ENCODE measurements at places on chromosomes 7 and 10.

DNA sequence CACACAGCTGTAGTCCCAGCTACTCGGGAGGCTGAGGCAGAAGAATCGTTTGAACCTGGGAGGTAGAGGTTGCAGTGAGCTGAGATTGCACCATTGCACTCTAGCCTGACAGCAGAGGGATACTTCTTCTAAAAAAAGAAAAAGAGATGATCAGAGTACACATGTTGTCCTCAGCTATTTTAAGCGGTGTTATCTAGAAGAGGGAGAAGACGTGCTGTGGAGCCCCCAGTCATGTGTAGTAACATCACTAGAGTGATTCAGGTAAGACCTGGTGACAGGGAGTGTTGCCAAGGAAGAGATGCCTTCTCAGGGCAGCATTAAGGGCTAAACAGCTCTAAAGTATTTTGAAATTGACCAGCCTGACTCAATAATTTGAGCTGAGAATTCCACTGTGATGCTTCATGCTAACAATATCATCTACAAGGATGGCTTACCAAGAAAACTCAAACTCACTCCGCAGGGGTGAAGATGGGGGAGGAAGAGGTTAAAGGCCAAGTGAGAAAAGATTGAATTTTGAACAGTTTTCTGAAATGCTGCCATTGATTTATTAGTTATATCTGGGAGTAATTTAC, 97.4 kb downstream of the KLF6 start:
- no peak for DNase-seq

DNA sequence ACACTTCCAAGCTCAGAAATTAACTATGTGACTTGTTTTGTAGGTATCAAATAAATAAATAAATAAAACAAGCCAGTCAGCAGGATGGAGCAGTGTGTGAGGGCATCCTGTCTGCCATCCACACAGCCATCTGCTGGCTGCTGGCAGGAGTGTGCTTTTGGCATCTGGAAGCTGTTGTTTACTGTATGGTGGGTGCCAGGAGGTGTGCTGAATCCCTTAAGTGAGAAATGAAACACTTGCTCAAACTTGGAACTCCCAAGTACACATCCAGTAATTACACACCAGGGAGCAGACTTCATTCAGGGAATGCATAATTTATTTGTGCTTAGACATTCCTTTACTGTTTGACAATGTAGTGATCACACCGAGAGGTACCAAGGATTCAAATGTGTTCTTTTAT, 16.9 kb upstream of the TAX1BP1 start:
- DNase-seq = peak; percentile 18

DNA sequence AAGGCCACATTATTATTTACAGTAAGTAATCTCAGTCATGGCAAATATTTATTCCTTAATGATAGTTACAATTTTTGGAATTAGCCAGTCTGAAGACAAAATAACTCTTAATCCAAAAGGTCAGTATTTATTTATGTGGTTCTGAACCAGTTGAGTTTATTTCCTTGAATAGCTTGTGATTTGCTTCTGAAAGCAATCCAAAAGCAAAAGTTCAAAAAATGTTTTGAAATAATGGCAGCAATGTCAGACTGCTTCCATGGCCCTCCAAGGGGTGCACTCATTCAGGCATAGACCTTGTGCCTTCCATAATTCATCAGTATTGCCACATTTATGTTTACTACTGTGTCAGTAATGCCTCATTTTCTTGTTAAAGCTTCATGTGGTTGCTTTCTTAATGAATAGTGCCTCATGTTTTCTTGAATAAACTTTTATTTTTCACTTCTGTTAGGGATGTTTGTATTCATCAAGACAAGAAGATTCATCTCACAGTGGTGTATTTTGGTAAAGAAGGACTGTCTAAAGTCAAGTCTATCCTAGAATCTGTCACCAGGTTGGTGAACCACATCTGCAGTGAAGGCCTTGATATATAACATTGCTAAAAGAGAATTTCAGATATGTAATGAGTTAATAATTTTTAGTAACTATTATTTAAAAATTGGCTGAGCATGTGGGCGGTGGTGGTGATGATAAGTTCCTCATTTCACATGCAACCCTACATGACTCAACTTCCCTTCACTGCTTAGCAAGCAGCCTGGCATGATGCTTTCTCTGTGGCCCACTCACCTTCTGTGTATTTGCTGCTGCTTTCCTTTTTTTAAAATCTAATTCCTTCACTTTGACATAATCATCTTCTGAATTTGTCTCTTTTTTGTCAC, 22.0 kb downstream of the CSGALNACT2 start:
- peak; percentile 77 for DNase-seq

GRCh38 chr10:89129911-89130310, 77.2 kb downstream of the CH25H start:
- peak; percentile 93 for DNase-seq

DNA sequence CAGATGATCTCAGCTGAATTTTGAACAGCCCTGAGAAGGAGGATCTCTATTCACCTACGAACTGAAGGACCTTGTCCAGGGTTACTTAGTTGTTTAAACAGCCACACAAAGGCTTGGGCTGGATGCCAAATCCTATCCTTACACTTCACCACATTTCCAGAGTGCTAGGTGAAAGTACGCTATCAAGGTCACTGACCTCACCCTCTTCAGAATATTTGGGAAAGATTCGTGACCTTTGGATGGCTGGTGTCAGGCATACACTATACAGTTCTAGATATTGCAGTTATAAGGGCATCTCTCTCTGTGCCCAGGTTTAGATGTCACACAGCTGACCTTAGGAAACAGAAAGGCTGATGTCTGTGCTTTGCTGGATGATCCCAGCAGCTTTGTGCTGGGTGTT, 61.2 kb upstream of the ABLIM1 start:
- DNase-seq = no peak

DNA sequence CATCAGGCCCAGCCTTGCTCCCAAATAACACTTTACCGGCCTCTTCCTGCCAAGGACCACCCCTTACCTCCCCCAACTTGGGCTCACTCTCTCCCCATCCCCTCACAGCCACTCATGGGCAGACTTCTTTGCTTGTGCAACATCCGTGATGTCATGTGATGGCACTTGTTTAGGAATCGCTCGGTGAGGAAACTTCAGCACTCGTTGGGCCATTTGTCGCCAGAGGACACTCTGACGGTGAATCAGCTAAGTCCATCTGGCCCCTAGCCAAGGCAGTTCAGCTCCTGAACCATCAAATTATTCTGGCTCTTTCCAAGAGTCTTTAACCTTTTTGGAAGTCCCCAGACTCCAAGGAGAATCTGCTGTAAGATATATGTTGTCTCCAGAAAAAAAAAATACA, 19.2 kb downstream of the BTBD16 start:
- DNase-seq = no peak

- no peak for DNase-seq
Observed at GRCh38 chr10:106972381-106972780, 192.1 kb downstream of the SORCS1 start.

DNA sequence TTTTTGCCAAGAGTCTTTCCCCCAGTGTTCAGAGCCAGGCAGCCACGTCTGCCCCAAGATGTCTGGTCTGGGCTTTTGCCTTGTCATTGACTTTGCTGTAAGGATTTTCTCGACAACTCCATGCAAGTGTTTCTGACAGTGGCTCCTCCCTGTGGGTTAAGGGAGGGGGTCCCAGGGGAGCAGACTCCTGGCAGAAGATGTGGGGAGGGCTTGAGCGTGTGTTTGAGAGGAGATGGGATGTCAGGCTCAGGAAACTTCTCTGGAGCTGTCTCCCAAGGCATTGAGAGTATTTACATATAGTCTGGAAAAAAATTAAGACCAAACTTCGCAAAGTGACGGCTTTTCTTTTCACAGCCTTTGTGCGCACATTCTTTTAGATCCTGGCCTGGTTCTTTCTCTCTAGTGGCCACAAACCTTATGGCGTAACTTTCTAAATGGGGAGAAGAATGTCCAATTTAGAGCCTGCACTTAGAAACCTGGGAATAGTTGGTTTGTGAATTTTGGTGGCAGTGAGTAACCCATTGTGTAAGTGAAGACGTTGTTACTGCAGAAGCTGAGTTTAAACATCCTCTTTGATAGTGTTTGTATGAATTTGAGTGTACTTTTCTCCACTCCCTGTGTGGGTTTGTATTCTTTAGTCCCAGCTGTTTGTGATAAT, 201.5 kb downstream of the LRMDA start:
- DNase-seq = no peak

- DNase-seq = no peak
Observed at GRCh38 chr10:114845978-114846693, 24.6 kb downstream of the FHIP2A start.

- no peak for DNase-seq
Observed at GRCh38 chr10:14659626-14660196, 115.0 kb downstream of the FAM107B start.

DNA sequence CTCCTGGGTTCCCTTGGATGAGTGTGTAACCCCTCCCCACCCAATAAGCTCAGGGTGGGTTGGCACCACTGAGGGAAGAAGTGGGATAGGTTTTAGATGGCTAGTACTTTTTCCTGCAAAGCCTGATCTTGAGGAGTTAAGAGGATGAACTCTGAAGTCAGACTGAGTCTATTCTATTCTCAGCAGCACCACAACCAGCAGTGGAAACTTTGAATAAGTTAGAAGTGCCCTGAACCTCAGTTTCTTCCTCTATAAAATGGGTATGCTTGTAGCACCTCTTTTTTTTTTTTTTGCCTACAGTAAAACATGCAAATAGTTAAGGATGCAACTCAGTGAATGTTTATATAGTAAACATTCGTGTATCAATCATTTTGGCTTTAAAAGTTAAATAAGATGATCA, 7.1 kb downstream of the NKX2-3 start:
- no peak for DNase-seq

DNA sequence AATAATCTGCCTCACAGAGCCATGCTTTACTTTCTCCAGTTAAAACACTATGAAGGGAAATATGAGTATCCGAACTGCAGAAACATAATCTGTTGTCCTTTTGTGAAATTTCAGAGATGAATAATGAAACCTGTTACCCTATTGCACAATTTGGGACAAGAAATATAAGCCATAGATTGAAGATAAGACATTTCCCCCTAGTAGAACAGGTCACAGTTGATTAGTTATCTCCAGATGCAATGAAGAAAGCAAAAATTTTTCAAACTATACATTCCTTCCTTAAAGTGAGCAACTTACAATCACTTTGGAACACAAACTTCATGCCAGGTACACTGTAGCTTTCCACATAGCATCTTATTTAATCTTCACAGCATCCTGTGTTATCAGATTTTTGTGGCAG, 2.3 kb upstream of the CHN2 start:
- DNase-seq = no peak

DNA sequence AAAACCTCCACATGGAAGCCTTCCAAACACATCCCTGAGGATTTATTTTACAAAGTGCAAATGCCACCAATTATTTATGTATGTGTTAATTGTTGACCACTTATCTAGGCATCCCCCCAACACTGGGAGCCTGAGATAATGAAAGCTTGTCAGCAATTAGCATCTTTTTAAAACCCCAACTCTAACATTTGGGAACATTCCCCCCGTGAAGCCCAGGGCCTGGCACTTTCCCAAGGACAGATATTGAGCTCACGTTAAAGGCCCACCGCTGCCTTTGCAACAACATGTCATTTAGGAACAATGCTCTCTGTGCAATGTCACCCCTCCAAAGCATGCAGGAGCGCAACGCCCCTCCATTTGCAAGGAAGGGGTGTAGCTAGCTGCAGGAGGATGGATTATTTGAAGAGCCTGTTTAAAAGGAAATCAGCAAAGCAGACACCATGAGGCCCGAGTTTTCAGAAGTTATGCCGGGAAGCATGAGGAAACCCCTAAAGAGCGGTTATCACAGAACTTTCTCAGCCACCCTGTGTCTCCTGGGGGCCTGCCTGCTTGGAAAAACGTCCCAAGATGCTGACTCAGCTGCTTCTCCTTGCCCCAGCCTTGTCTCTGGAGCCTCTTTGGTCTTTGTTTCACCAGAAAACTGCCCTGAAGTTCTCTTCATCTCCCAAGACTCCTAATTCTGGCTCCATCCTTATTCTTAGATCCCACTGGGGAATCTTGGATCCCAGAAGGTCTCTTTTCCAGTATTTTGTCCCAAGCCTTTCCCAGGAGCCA, 444.1 kb downstream of the GRID1 start:
- no peak for DNase-seq

DNA sequence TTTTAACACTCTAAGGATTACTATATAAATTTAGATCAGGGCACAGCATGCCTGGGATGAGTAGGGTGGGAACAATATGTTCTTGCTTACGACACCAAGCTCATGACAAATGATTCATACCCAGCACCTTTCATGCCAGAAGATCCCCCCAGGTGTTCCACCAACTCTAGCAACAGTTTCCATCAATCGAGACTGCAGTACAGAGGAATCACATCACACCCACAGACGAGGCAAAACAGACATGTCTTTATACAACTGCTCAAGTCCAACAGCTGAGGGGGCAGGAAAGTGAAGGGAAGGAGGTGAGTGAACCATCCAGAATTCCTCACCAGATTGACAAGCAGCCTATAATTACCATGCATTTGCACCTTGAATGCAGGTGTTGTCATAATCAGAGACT, 3.6 kb downstream of the SORCS1 start:
- DNase-seq = no peak

DNA sequence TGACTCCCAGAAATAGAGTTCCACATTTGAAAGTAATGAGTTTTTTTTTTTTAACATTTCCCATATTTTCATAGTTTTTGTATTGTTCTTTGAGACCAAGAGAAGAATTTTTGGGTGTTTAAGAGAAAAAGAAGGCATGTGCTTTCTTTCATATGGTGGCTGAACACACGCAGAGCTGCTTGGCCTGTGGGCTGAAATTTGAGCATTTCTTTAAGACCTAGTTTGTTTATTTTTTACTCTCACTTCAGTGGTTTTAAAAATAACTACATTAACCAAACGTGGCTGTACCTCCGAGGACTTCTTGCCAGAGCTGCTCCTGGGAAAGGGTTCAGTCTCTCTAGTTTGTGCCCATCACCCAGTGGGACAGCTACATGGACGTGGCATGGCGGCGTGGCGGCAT, 58.3 kb downstream of the INPP5A start:
- DNase-seq = no peak

DNA sequence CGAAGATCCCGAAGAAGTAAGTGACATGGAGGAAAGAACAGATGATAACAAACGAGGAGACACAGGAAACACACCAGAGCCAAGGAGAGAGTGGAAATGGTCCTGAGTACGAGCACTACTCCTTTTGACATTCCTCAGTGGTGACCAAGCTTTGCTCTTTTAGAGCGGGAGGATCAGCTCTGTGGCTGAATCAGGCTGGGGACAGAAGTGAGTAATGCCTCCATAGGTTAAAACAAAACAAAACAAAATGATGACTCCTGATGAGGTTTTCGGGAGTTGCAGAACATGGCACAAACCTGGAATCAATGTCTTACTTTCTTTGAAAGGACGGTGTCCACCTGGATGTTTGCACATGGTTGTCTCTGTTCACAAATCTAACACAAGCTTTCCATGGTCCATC, 30.3 kb upstream of the TCF7L2 start:
- DNase-seq = peak; percentile 89

DNA sequence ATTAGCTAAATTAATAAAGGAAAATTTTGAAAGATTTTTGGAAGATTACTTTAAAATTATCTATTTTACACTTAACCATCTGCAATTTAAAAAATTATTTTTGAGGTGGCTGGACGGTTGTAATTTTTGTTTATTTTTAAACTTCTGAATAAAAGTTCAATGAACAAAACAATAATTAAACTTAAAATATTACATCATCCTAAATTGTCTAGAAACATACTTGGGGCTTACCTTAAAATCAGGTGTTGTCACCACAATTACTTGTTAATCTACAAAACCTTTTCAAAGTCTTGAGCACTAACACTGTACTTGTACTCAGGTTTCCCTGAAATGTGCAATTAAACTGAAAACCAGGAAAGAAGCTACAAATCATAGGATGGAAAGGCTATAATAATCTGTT, 328.3 kb downstream of the NXPH1 start:
- no peak for DNase-seq

GRCh38 chr10:17059197-17059688, 70.4 kb downstream of the CUBN start:
- peak; percentile 96 for DNase-seq

Data from EL (cell line).